Kidney (tissue), 22 donors: ENCODE measurements at places on chromosomes 7 and 10.

- no peak for DNase-seq
These were observed 47.2 kb downstream of the GSAP start for GRCh38 chr7:77368974-77369373.

- DNase-seq = peak; percentile 9
These were observed 135.9 kb downstream of the ARHGAP22 start for GRCh38 chr10:48468866-48469511.

- DNase-seq = no peak
These were observed 55.4 kb upstream of the KIAA1217 start for GRCh38 chr10:24153537-24153936.

DNA sequence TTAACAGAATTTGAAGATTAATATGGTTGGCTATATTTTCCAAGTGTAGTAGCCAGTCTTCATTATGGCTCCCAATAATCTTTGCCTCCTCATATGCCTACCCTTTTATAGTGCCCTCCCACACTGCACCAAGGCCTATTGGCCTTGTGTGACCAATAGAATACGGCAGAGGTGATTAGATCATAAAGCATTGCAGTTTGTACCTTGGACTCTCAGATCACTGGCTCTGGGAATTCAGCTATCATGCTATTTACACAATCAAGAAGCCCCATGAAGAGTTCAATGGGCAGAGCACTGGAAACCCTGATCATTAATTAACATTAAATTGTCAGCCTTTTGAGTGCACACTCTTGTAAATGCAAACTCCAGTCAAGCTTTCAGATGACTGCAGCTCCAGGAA is 154.5 kb upstream of the MAGI2 start:
- DNase-seq = no peak

DNA sequence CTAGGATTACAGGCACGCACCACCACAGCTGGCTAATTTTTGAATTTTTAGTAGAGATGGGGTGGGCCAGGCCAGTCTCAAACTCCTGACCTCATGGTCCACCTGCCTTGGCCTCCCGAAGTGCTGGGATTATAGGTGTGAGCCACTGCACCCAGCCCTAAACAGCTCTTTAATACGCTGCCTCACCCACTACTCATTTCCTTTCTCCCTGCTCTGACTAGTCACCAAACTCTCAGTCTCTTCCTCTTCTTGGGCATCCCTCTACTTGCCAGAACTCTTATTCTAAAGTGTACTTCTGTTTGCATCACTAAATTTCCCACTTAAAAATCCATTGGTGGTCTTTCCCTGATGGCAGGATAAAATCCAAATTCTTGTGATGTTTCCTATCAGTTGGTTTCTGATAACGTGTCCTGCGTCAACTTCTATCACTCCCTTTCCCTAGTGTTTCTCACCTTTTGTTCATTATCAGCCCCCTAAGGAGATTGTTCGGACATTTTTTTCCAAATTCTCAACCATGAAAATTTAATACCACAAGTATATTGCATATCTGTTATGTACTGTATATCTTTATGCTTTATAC is 124.7 kb downstream of the CUBN start:
- no peak for DNase-seq

- no peak for DNase-seq
These were observed 2.9 kb upstream of the MIOS start for GRCh38 chr7:7563813-7564212.

- DNase-seq = no peak
These were observed 344.1 kb downstream of the PHF14 start for GRCh38 chr7:11317766-11318165.

GRCh38 chr7:139594911-139595476 is 71.5 kb downstream of the CLEC2L start:
- DNase-seq = no peak

GRCh38 chr7:37945336-37945735 is 24.9 kb downstream of the EPDR1 start:
- no peak for DNase-seq

GRCh38 chr7:29039821-29040578 is 81.9 kb upstream of the TRIL start:
- DNase-seq = no peak

GRCh38 chr10:12214763-12215218 is 18.8 kb downstream of the CDC123 start:
- DNase-seq = peak; percentile 77

- DNase-seq = peak; percentile 89
These were observed 1.2 kb downstream of the COL26A1 start for GRCh38 chr7:101363734-101364374.

DNA sequence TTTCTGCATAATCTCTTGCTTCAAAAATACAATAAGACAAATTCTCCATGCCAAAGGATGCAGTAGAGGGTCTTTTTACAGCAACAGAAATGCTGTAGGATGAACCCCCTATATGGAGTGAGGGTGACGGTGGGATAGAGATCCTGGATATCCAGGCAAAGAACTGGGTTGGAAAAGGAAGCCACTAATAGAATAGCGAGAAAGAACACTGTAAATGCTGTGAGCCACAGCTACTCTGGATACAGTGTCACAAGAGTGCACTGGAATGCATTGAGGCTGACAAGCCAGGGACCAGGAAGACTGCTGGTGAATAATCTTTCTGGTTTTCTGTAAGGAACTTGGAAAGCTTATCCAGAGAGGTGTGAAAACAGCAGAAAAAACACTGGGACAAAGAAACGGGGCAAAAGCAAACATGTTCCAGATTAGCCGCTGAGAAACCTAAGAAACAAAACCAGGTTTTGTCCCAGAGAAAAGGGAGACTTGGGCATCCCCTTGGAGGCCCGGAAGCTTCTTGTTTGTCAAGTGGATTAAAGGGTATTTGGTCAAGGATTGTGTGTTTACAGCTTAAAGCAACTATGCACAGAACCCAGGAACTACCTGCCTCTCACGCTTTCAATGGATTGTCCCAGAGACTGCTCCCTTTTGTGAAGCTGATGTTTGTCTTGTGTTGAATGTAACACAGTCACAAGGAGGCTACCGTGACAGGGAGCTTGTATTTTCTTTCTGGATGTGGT is 6.2 kb upstream of the MSMB start:
- DNase-seq = no peak

DNA sequence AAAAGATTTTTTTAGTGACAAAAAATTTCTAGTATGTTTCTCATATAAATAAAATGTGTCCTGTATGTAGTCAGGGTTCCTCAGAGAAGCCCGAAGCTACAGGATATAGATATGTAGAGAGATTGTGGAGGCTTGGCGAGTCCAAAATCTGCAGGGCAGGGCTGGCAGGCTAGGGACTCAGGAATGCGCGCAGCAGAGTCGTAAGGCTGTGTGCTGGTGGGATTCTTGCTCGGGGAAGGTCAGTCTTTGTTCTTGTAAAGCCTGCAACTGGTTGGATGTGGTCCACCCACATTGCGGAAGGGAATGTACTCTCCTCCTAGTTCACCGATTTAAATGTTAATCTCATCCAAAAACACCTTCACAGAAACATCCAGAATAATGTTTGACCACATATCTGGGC is 30.6 kb downstream of the LHPP start:
- no peak for DNase-seq

DNA sequence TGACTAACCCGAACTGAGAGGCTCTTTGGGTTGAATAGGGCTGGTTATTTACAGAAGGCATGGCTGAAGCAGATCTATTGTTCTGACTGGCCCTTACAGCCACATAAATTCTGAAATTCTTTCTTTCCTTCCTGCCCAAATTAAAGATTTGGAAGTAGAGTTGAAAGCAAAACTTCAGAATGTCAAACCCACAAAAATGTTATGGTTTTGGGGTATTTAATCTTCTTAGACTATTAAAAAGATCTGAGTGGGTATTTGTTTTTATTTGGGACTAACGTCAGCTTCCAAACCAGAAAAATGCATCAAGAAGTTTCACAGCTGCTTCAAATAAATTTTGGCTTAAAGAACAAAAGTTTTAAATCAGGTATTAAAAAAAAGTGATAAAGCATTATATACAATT is 124.5 kb downstream of the AHR start:
- DNase-seq = no peak

GRCh38 chr10:128050936-128051335 is 75.3 kb downstream of the MKI67 start:
- DNase-seq = no peak

GRCh38 chr7:100612730-100613390 is 520 bp downstream of the MOSPD3 start:
- no peak for DNase-seq

DNA sequence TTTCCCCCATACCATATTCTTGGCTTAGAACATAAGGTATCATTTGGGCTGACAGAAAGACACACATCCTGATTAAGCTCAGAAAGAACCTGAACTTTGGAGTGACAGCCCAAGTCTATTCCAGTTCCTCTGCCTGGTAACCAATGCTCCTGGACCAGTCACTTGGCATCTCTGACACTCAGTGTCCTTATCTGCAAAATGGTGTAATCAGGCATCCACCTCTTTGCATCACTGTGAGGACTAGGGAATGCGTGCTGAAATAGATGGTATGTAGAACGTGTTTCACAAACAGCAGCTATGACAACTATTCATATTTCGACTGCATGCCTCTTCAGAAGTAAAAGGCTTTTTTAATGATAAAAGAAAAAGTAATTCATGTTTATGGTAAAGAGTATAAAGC is 26.2 kb upstream of the PIK3AP1 start:
- DNase-seq = no peak

GRCh38 chr7:26061678-26062603 is 90.1 kb upstream of the NFE2L3 start:
- DNase-seq = peak; percentile 77

DNA sequence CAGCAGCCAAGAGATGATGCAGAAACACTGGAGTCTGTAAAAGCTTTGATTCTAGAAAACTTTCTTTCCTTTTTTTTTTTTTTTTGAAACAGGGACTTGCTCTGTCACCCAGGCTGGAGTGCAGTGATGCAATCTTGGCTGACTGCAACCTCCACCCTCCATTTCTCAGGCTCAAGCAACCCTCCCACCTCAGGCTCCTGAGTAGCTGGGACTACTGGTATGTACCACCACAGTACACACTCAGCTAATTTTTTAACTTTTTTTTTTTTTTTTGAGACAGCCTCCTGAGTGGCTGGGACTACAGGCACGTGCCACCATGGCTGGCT is 17.0 kb upstream of the BAG3 start:
- DNase-seq = no peak
